ENCODE measurements at places on chromosomes 6 and 20. TPM values are rescaled to one million over a fixed set of nuclear protein-coding genes. Genes with fewer than 3 reads are reported as not detected.

Gene MCCD1
- total RNA-seq, result not detected

Gene WFDC10B
- not detected for total RNA-seq

Gene TP53TG5
- total RNA-seq, result not detected

Gene PRDM13
- not detected for total RNA-seq

Gene SOBP
- 2.5 TPM for total RNA-seq

Gene TMC2
- total RNA-seq, result not detected

Gene ZBP1
- not detected for total RNA-seq

Gene SIGLEC1
- total RNA-seq, result not detected

Gene SLC17A2
- not detected for total RNA-seq

Gene FAM209B
- total RNA-seq, result not detected

Gene SAMD10
- total RNA-seq, result 5.9 TPM

Gene PERP
- 32.0 TPM for total RNA-seq

Gene ISM1
- under 0.01 TPM for total RNA-seq

Gene RIMS1
- total RNA-seq, result 21.2 TPM

Gene SLC35F1
- total RNA-seq, result under 0.01 TPM

Gene TPD52L1
- total RNA-seq, result 0.90 TPM

Gene NHSL1
- 48.5 TPM for total RNA-seq

Gene MAP7
- 0.51 TPM for total RNA-seq

Gene POU5F1
- not detected for total RNA-seq

Gene HTR1B
- total RNA-seq, result 2.1 TPM

Gene B3GAT2
- total RNA-seq, result not detected

Gene TFAP2D
- not detected for total RNA-seq

Gene NKAIN2
- not detected for total RNA-seq

Gene OVOL2
- not detected for total RNA-seq

Gene RGS19
- 23.0 TPM for total RNA-seq

Gene SLC13A3
- total RNA-seq, result under 0.01 TPM

Gene SLC22A7
- not detected for total RNA-seq

Gene C6orf132
- total RNA-seq, result under 0.01 TPM

Gene PTK6
- under 0.01 TPM for total RNA-seq

Gene JAG1
- 113 TPM for total RNA-seq

Gene SNAP91
- 1.3 TPM for total RNA-seq

Gene NKX2-2
- not detected for total RNA-seq

Gene PAX1
- not detected for total RNA-seq

Gene ACSS1
- 9.4 TPM for total RNA-seq

Gene PSORS1C1
- 3.7 TPM for total RNA-seq

Gene RBM24
- total RNA-seq, result 0.64 TPM

All from dermis microvascular lymphatic vessel endothelial cell (primary cell).